ENCODE measurements at places on chromosomes 3 and 15.

DNA sequence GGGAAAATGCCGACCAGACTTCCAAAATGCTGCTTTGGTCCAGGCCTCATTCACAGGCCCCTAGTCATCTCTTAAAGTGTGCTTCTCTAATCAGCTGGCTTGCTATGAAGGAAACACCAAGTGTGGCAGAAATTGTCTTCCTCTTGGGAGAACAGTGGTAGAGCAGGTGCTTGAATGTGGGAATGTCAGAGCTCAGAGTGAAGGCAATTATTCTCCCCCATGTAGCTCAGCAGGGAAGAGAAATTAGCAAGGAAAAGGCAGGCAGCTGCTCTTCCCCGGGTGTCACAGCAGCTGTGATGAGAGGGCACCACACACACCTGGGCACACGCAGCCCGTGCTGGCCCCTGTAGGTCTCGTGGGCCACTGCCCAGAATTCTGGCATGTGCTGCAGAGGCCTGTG lies 358.5 kb downstream of the WDR72 start:
- no peak for DNase-seq

DNA sequence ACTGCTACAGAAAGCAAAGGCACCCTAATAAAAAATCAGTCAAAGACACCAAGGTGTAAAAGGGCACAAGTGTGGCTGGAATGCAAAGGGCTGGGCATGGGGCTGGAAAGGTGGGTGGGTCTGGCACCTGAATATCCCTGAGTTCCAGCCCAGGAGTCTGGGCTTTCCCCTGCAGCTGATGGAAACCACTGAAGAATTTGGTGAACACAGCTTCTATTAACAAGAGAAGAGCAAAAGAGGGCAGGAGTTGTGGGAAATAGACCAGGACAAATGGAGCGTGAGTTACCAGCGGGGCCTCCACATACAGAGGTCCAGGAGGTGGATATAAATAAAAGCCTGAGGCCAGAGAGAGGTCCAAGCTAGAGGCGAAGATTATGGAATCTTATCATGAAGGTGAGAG lies 45.1 kb upstream of the TPM1 start:
- no peak for DNase-seq

DNA sequence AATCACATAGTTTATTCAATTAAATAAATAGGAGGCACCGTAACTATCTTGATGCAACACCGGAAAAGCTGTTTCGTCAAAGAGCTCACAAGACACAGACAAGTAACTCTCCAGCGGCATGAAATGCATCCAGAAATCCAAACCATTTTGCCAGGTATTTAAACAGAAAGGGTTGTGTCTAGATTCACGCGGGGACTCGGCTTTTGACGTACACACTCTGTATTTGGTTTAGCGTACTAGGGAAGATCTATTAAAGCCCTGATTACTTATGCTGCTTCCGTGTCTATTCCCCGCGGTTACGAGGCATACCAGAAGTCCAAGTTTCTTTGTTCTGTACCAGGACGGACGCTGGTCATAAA lies 718 bp downstream of the BNIP2 start:
- peak; percentile 23 for DNase-seq

DNA sequence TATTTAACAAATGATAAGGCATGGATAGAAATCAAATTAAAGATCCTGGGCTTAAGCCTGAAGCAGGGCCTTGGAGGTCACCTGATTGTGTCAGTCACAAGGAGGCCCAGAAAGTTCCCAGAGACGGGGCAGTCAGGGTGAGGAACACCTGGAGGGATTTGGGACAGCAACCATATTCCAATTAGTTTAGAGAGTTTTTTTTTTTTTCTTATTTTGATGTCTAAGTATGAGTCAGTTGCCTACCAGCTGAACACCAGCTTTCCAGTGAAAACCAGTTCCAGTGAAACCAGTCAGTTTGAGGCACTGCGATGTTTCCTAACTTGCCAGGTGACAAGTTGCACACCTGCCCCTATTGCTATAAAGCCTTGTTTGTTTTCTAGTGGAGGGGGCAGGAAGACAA lies 350.7 kb upstream of the AZI2 start:
- DNase-seq, result no peak

DNA sequence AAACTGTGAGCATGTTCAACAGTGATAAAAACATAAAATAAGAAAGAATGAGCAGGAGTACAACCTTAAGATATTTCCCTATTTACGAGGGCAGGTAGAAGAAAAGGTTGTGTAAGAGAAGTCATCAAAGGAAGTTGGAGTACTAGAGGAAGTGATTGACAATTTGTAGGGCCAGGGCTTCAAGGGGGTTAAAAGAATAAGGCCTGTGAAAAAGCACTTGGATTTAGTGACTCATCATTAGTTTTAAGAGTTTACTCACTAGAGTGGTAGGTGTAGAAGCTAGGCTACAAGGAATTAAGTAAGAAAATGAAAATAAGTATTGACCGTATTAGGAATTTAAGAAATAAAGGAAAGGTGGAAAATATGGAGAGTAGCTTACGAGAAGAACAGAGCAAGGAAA lies 23.6 kb downstream of the KCNMB3 start:
- DNase-seq, result no peak

GRCh38 chr15:40340740-40341400 lies at the start of gene CCDC9B:
TSS of gene CCDC9B (minus strand) at chr15:40340939. CDS start at chr15:40340819, 120 bp downstream.
- peak; percentile 86 for DNase-seq

All from right hindlimb (tissue), 1 donor.